Stimulated activated CD4-positive, alpha-beta T cell treated with anti-CD3 and anti-CD28 coated beads, TNF-alpha, amount 100 ng/mL, for 48 hours (primary cell): ENCODE measurements at places on chromosomes 5 and 9.

DNA sequence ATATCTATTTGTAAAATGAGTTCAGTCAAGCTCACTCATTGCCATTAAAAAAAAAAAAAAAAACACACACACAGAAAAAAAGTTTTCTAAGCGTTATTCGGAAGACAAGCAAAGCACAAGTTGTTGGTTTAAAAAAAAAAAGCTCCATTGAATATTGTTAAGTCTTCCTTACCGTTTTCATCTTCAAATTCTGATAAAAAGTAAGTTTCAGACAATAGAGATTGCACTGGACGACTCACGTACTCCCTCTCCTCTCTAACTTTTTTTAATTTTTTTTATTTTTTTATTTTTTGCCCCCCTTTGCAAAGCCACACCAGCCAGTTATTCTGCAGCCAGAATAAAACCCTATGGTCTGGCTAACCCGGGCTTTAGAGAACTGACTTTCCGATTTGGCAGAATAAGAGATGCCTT, 544 bp downstream of the ADAMTS6 start:
- DNase-seq, result no peak

GRCh38 chr9:6080154-6080716, 64.8 kb upstream of the RANBP6 start:
- DNase-seq, result peak; percentile 38

- DNase-seq, result no peak
These were observed 62.9 kb downstream of the TMEM232 start for GRCh38 chr5:110663525-110663924.

DNA sequence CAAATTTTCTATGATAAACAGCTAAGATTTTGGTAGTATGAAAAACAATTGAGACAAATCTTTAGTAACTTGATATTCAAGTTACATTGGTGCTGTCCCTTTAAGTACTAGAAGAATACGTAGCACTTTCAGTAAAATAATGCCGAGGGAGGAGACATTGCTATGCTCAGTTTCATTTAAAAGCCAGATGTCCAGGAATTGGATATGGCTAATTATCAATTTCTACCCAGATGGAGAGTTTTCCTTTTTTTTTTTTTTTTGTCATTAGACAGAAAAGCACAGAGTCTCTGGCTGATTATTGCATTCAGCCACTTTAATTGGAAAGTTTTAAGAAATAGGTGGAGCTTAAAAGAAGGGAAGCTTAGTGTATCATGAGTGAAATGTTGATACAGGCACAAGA, 40.4 kb upstream of the APC start:
- DNase-seq, result no peak

GRCh38 chr9:91516777-91517176, 93.1 kb upstream of the NFIL3 start:
- DNase-seq, result no peak

- DNase-seq, result peak; percentile 37
These were observed 12.5 kb upstream of the SLC36A3 start for GRCh38 chr5:151315998-151316597.

DNA sequence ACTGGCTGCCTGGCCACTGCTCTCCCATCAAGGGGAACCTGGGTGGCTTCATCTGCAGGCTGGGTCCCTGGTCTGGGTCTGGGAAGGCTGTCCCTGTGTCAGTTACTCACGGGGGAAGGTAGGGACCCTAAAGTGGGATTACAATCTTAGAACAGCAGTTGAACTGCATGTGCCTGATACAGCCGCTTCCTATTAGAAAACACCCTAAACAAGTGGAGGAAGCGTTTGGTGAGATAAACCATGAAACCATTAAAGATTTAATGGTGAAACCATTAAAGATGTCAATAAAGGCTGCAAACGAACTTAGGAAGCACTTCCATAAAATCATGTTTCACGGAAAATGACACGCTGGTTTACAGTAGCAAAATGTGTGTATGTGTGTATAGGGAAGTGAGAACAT, 2.5 kb upstream of the GFI1B start:
- no peak for DNase-seq

DNA sequence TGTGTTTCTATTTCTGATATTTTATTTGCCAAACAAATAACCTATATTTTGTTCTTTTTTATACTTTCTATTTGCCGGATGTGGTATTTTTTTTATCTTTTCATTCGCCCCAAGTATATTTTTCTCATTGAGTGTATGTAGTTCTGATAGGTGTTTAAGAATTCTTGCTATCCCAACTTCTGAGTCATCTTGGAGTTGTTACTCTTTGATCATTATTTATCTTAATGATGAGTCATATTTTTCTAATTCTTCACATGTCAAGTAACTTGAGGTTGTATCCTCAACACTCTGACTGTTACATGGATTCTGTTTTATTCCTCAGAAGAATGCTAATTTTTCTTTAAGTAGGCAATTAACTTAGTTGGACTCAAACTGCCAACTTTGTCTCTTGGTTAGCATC, 498.1 kb downstream of the TLE1 start:
- DNase-seq, result no peak

DNA sequence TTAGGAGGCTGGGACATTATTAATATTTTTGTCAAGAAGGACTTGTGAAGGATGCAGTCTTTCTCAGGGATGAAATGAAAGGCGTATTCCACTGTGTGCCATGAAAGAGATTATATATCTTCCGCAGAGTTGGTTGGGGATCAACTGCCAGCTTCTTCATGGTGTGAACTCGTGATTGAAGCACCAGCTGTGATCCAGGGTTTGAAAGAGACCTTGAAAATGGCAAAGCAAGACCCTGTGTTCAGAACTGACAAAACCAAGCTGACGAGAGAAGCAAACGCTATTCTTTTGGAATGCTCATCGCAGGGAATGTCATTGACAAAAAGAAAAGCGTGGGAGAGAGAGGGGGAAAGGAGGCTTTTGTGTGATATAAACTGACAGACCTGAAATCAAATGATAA, 263.9 kb upstream of the ZNF608 start:
- DNase-seq, result no peak

GRCh38 chr5:109695005-109695926, 5.5 kb downstream of the MAN2A1 start:
- DNase-seq, result no peak

DNA sequence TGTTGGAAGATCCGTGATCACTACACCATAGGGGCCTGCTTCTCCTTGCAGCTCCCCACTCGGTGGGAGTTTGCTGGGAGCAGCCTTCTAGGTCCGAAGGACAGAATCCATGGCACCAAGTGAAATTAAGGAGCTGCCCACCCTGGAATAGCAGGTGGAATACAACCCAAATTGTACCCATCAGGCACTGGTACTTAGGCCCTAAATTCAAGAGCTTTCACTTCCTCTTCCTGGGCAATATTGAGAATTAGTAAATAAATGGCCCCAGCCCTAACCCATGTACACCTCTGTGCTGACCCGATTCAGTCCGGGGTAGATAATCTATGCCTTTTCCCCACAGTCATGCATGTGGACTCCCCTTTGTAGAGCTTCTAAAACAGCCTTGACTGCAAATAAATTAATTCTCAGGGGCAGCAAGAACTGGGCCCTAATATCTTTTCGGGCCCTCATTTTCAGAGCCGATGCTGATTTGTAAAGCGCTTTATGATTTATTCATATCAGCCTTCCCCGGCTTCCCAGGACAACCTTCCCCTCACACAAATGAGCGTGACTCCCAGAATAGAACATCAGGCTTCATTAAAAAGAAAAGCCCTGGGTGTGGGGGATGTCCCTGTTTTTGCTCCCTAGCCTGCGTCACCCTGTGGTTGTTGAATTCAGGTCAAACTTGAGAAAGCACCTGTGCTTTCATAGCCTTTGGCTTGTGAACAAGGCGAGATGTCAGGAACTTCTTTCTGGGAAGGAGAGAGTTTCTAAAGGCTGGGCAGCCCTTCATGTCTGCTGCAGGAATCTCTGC, 126.1 kb upstream of the TBC1D2 start:
- no peak for DNase-seq

GRCh38 chr5:10250806-10251276, 761 bp downstream of the CCT5 start:
- DNase-seq, result no peak

DNA sequence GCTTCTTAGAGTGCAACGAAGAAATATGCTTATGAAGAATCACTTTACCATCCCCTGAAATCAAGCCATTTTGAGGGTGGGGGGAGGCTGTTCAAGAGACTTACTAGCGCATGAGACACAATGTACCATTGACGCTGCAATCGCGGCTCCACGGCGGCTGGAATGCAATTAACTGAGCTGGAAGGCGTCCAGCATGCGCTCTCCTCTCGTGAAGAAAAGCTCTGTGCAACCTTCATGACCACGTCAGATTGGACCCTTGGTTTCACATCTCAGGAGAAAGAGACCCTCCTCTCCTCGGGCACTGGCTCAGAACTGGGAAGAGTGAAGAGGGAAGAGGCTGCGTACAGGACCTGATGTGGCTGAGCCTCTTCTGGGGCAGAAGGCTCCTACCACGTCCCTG, 138.5 kb upstream of the IRX2 start:
- no peak for DNase-seq

DNA sequence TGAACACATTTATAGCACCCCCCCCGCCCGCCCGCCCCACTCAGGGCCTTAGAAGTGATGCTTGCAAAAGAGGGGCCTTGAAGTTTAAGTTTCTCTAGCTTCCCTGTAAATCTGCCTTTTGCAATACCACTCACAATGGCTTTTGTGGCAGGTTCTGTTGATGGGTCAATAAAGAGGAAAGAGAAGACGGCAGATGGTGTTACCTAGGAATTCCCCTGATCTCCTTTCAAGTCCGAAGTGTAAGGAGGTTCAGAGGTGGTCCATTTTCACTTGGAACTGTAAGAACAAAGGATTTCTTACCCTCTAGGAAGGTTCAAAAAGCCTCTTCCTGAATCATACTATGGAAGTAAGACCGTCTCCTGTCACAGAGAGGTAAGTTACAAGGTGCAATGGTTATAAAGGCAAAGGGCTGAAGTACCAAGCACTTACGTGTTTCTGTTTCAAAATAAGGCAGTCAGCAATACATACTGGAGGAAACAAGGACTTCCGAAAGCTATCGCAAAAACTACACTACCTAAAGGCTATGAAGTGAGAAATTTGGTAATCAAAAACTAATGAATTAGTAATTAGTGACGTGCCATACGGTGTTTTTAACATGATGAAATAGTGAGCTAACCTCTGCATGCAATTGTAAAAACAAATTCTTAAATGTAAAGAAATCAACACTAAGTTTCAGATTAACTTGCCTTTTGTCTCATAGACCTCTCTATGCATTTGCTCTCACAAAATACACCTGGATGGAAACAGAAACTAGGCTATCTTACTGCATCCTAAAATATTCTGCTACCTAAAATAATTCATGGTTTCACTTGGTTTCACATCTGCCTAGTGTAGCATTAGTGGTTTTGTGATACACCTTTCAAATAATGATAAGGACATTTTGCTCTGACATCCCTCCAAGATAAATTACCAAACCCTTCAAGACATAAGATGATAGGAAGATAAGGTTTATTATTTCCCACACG, 589.4 kb upstream of the FAM174A start:
- no peak for DNase-seq

DNA sequence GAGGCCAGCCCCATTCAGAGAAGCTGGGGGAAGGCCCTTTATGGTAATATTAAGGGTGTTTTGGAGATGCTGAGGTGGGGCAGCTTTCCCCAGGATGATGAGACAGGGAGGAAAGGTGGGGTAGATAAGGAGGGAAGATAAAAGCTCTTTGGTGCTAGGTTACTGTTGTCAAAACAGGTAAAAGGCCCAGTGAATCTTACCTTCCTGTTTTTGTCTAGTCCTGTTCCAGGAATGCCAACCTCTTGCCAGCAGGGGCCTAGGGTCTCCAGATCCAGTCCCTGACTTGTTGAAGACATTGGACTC, 797 bp upstream of the CCL27 start:
- no peak for DNase-seq

DNA sequence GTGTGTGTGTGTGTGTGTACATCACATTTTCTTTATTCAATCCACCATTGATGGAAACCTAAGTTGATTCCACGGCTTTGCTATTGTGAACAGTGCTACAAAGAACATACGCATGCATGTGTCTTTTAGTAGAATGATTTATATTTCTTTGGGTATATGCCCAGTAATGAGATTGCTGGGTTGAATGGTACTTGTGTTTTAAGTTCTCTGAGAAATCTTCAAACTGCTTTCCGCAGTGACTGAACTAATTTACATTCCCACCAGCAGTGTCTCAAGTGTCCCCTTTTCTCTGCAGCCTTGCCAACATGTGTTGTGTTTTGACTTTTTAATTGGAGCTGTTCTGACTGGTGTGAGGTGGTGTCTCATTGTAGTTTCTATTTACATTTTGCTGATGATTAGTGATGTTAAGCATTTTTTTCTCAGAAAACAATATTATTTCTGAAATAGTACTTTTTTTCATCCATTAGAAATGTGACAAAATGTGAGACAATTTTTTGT, 769.7 kb downstream of the TAF11L14 start:
- no peak for DNase-seq

- peak; percentile 99 for DNase-seq
These were observed at the start of gene HNRNPK for GRCh38 chr9:83979812-83980394. HNRNPK (minus strand) TSS chr9:83980215; CDS start chr9:83978252, 1,963 bp downstream.

DNA sequence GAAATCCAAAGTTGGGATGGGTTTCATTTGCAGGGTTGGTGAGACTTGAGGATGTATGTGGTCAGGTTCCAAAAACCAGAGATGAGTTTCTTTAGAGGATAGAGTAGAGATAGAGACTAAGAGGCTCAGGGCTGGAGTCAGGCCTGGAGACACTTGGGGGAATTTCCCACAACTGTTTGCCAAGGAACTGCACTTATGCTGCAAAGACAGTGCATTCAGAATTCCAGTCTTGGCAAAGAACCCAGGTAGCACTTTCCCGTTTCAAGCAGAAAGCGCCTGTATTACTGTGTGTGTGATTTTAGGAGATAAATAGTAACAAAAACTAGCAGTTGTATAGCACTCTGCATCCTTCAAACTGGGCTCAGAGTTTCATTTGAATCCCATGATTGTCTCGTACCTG, 55.4 kb downstream of the SNCAIP start:
- no peak for DNase-seq

DNA sequence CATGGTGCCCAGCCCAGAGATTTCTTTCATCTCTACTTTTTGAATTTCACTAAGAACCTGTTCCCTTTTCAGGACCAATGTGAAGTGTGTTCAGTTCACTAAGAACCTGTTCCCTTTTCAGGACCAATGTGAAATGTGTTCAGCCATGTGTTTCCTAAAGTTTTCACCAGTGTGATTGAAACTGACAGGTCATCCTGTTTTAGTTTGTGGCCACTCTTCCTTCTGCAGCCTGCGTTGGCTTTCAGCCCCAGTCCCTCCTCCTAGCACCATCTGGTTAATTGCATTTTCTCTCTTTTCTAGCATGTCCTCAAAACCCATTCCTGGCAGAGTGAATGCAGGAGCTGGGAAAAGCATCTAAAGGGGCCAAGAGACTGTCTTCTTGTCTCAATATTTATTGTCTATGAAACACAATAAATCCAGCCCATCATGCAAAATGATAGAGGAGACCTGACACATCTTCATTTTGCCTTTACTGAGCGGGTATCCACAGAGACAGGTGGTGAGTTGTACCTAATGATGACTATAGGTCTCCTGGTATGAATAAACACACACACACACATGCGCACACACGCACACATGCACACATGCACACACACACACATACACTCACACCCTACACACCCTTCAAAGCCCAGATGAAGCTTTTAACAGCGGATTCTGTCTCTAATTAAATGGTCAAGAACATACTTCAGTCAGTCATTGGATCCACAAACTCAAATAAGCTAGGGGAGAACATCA, 6.1 kb upstream of the PANK3 start:
- DNase-seq, result no peak
